H4 (cell line): ENCODE measurements at places on chromosomes 3 and 15. TPM values are rescaled to one million over a fixed set of nuclear protein-coding genes. Genes with fewer than 3 reads are reported as not detected.

The SPINT1 gene
- 0.02 TPM in 1 of 2 replicates, not detected in the other for total RNA-seq

The RLBP1 gene
- not detected in 2 replicates for total RNA-seq

The VIPR1 gene
- total RNA-seq = not detected in 2 replicates

DNA sequence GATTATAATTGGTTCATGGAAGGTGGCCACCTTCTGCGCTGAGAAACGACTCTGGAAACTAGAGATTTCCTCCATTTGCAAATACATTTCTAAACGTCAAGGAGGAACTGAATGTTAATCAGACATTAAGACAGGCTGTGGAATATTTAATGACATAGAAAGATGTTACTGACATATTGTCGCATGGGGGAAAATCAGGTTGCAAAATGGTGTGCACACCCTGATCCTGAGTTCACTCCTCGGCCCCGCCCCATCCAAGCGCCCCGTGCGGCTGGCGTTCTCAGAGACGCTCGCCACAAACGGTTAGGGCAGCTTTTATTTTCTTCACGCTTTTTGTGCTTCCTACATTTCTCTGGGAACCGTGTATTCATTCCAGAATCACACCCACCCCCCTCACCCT is 10.7 kb downstream of the H1-8 start:
- DNase-seq = no peak

GRCh38 chr3:194075802-194076460 is 60.0 kb upstream of the HES1 start:
- DNase-seq = no peak

- DNase-seq = no peak
Observed at GRCh38 chr3:131694376-131694775, 191.6 kb upstream of the MRPL3 start.

DNA sequence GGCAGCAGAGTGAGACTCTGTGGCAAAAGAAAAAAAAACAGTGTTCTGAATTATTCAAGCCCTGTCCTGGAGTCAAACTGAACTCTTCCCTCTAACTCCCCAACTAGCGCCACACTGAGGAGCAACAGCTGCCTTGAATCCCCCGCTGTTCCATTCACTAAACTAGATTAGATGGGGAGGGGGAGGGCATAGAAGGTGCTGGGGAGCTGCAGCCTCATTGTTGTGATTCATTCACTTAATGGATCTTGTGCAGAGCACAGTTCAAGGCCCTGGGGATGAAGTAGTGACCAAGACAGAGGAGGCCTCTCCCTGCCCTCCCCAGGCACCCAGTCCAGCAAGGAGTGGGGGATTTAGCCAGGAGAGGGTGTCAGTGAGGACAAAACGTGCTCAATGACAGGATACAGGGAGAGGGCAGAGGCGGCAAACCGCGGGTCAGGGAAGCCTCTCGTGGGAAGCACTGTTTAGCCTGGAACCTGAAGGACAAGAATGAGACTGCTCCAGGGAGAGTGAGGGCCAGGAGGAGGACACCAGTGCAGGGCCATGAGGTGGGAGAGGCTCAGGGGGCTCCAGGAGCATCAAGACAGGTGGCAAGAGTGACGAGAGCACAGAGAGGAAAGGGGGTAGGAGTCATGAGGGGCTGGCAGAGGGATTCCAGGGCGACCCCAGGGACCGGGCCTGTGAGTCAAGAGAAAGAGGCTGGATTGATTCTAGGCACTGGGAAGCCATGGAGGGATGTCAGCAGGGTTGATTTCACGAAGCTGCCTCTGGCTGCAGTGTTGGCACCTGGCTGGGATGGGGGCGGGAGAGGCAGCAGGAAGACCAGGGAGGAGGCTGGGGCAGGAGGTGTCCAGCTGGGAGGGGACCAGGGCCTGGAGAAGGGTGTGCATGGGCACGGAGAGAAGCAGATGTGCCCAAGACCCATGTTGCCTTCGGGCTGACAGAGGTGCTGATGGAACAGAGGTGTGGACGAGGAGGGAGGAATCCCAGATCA is 31.4 kb downstream of the ALS2CL start:
- no peak for DNase-seq

GRCh38 chr3:114122027-114122709 is 56.7 kb downstream of the DRD3 start:
- DNase-seq = peak; percentile 14

DNA sequence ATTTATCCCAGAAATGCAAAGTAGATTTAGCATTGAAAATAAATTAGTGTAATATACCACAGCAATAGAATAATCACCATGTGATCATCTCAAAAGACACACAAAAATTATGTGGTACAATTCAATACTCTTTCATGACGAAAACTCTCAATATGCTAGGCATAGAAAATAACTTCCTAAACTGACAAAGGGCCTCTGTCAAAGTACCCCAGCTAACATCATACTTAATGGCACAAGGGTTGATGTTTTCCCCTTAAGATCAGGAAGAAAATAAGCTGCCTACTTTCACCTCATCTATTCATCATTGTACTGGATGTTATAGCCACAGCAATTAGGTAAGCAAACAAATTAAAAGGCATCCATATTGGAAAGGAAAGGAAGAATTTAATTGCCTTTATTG is 22.7 kb upstream of the NIPA2 start:
- DNase-seq = no peak

DNA sequence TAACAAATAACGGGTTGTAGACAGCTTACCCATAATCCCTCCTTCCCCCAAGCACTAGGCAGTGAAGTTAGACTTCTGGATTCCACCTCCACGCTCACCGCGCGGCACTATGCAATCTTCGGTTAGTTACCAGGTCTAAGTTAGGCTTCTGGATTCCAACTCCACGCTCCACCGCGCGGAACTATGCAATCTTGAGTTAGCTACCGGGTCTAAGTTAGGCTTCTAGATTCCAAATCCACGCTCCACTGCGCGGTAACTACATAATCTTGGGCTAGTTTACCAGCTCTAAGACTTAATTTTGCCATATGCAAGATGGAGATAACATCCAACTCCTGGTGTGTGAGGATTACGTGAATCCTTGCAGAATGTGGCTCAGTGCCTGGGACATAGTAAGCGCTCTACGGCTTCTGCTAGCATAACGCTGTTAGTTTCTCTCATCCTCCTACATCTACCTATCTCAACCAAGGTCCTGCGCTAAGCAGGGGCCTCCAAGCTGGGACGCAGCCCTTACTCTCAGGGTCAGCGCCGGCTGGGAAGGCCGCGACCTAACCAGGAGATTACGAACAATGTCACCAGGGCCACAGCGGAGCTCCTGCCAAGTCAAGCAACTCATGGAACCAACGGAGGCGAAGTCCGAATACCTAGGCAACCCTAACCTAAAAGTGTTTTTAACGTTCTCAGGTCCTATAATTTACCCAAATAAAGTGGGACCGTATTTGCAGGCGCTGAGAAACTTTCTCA is 497 bp upstream of the RPLP1 start:
- no peak for DNase-seq

GRCh38 chr3:107956991-107957900 is 133.6 kb downstream of the CD47 start:
- DNase-seq = peak; percentile 10

GRCh38 chr3:123720638-123721037 is 135.8 kb upstream of the HACD2 start:
- no peak for DNase-seq
